ENCODE measurements at places on chromosomes 2 and 18.

DNA sequence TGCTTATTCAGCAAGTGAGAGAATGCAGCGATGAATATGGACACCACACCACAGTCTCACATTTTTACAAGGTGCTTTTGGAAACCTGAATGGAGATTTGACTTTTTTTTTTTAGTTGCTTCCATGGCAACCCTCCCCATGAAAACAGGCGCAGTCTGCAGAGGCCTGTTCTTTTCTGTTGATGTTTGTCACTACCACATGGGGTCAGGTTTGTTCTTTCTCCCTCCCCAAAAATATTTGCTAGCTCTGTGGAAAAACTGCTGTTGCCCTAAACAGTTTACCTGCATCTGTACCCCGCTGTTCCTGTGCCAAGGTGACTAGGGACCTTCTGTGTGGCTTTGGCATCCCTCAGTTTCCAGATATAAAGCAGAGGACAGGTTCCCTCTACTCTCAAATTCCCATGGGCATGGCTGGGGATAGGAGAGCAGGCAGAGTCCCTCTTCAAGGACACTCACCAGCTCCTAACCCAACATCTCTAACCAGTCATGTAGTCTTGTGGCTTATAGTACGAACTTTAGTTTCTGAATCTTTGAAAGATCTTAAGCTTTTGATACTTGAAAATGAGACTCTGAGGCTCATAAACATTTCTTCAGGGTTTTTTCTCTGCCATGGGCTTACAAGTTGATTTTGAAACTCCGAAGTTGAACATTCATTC lies 14.7 kb upstream of the MAPRE2 start:
- no peak for DNase-seq

GRCh38 chr2:15158100-15158499 lies 403.0 kb downstream of the NBAS start:
- peak; percentile 6 for DNase-seq

DNA sequence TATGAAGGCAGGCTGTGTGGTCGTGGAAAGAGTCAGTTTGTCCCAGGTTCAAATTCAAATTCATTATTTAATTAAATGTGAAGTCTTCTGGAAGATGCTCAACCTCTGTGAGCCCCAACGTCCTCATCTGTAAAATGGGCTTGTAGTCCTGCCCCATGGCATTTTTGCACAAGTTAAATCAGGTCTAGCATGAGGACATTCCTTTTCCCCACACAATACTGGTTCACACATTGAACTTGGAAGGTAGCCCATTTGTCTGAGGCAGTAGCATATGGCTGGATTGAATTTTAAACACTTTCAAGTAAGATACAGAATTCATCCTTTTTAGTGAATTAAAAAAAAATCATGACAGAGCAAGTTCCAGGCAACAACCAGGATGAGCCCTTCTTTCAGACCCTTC lies 665.4 kb upstream of the HS6ST1 start:
- DNase-seq: no peak

GRCh38 chr18:69882965-69883668 lies 64.6 kb downstream of the CD226 start:
- DNase-seq: no peak

GRCh38 chr2:133607679-133608078 lies 39.4 kb upstream of the NCKAP5 start:
- DNase-seq: no peak

GRCh38 chr18:63762518-63762917 lies 12.7 kb upstream of the SERPINB7 start:
- no peak for DNase-seq

- DNase-seq: peak; percentile 66
Observed at GRCh38 chr2:199458009-199458805, 468 bp upstream of the SATB2 start.

- DNase-seq: no peak
Observed at GRCh38 chr18:45275367-45276113, 339.7 kb upstream of the SLC14A2 start.

DNA sequence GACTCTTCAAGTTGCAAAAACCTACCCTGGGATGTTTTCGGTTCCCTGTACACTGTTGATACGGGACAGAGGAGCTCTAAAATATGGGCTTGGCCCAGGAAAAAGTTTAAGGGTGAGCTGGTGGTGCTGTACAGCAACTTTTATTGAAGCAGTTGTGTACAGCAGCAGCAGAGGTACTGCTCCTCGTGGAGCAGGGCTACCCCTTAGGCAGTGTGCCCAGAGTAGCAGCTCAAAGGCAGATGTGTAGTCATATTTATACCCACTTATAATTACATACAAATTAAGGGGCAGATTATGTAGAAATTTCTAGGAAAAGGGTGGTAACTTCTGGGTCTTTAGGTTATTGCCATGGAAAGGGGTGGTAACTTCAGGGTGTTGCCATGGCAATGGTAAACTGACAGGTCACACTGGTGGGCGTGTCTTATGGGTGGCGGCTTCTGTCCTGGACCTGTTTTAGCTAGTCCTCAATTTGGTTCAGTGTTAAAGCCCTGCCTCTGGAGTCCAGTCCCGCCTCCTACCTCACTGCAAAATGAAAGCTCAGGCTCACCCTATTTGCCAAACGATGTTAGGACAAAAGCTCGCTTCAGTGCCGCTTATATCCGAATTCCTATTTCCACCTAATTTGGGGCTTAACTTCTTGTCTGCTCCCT lies 203.2 kb downstream of the ETAA1 start:
- no peak for DNase-seq

GRCh38 chr2:151729837-151730236 lies 4.4 kb downstream of the NEB start:
- no peak for DNase-seq

GRCh38 chr18:57951117-57951796 lies 92.8 kb upstream of the NEDD4L start:
- DNase-seq: no peak
